Smooth muscle cell of trachea (primary cell): ENCODE measurements at places on chromosomes 3 and 15. TPM values are rescaled to one million over a fixed set of nuclear protein-coding genes. Genes with fewer than 3 reads are reported as not detected.

Gene ZNF502
- 3.6 and 6.0 TPM in 2 replicates for total RNA-seq

Gene ACKR4
- 32.6 and 33.6 TPM in 2 replicates for total RNA-seq

Gene RIOX2
- total RNA-seq = 33.3 and 38.9 TPM in 2 replicates

Gene LDHAL6B
- total RNA-seq = not detected in 2 replicates

Gene RBMS3
- 45.7 and 48.0 TPM in 2 replicates for total RNA-seq

Gene NSMCE3
- 10.0 and 12.1 TPM in 2 replicates for total RNA-seq

Gene MEX3B
- 3.2 and 6.6 TPM in 2 replicates for total RNA-seq

Gene DNAJB11
- 30.1 and 39.3 TPM in 2 replicates for total RNA-seq

Gene CATSPER2
- total RNA-seq = 0.50 and 3.1 TPM in 2 replicates

Gene GRIP2
- total RNA-seq = 0.15 and 0.17 TPM in 2 replicates

Gene ITIH1
- not detected in 2 replicates for total RNA-seq

Gene TRPM1
- total RNA-seq = not detected in 2 replicates

Gene PCOLCE2
- total RNA-seq = 98.7 and 137 TPM in 2 replicates

Gene SERINC4
- 0.15 TPM in 1 of 2 replicates, not detected in the other for total RNA-seq
